ENCODE measurements at places on chromosomes 2 and 18. TPM values are rescaled to one million over a fixed set of nuclear protein-coding genes. Genes with fewer than 3 reads are reported as not detected.
A peak's percentile ranks its signal among the peaks of the same experiment; 100 is the strongest.

GPR39 gene
- 0.42 TPM for total RNA-seq

LRATD1 gene
- total RNA-seq, result not detected

MAPK4 gene
- not detected for total RNA-seq

UBXN4 gene
- 109 TPM for total RNA-seq

DCDC2C gene
- total RNA-seq, result not detected

ACVR1C gene
- total RNA-seq, result 0.08 TPM

RBFA gene
- 26.2 TPM for total RNA-seq

AGXT gene
- total RNA-seq, result not detected

CHCHD5 gene
- 31.4 TPM for total RNA-seq

GRCh38 chr2:223247136-223247535 is 195.1 kb downstream of the KCNE4 start:
- no peak overlapping the region for H3K27ac ChIP-seq
- DNase-seq, result no peak
- no peaks in the 10 kb centered on the region for H3K27me3 ChIP-seq
- H3K4me3 ChIP-seq, result no peak overlapping the region
- H3K36me3 ChIP-seq, result peaks cover 5% of the 10 kb centered on the region

DNA sequence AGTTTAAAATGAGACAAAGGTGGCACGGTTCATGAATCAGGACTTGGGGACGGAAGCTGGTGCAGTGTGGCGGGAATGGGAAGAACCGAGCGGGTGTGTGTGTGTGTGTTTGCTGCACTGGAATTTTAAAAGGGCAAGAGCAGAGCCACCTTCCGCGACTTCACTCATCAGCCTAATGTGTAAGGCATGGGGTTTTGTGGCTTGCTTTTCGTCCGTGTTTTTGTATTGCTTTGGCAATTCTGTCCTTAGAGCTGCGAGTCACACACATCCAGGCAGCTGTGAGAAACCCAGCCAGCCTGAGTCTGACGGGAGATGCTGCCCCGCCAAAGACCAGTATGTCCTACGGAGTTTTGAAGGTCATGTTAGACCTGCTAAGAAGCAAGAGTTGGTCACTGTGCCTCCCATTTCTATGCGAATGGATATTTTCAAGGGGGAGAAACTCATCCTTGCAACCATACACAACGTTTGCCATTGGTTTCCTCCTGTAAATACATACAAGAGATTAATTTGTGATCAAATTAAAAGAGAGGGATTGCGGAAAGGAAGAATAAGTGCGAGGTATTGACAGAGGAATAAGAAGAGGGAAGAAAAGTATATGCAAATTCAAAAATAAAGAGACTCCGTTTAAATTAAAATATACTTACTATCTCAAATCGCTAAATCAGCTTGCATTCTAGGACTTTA is 665 bp upstream of the CACNB4 start:
- H3K27me3 ChIP-seq, result peaks cover 37% of the 10 kb centered on the region
- no peak for DNase-seq
- H3K27ac ChIP-seq, result no peak overlapping the region
- H3K4me1 ChIP-seq, result peaks cover 17% of the 10 kb centered on the region
- H3K4me3 ChIP-seq, result peak overlapping the region; percentile 87
- H3K36me3 ChIP-seq, result no peaks in the 10 kb centered on the region

DNA sequence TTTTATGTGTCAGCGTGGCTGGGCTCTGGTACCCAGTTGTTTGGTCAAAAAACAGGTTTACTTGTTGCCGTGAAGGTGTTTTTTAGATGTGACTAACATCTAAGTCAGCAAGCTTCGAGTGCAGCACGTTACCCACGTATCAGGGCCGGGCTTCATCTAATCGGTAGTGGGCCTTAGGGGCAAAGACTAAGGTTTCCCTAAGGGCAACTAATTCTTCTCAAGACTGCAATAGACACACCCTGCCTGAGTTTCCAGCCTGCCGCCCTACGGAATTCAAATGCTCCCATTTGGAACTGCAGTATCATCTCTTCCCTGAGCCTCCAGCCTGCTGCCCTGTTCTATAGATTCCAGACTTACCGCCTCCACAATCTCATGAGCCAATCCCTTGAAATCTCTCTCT is 27.7 kb downstream of the FHL2 start:
- H3K4me1 ChIP-seq, result peaks cover 52% of the 10 kb centered on the region
- H3K27me3 ChIP-seq, result no peaks in the 10 kb centered on the region
- no peak for DNase-seq
- peak overlapping the region; percentile 32 for H3K27ac ChIP-seq
- H3K36me3 ChIP-seq, result peaks cover 68% of the 10 kb centered on the region

DNA sequence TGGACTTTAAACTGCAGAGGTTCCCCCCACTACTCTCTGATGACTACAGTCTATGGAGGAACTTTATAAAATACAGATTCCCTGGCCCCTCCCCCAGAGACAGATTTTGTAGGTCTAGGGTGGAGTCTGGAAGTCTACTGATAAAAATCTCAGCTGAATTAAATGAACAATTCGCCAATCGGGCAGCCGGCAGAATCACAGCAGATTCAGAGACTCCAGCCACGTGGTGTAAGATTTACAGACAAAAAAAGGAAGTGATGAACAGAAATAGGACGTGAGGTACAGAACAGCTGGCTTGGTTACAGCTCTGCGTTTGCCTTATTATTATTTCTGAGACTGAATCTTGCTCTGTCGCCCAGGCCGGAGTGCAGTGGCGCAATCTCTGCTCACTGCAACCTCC is 21.4 kb upstream of the MTA3 start:
- DNase-seq, result no peak
- no peak overlapping the region for H3K27ac ChIP-seq
- no peaks in the 10 kb centered on the region for H3K27me3 ChIP-seq
- no peaks in the 10 kb centered on the region for H3K4me1 ChIP-seq
- no peak overlapping the region for H3K4me3 ChIP-seq
- H3K36me3 ChIP-seq, result no peaks in the 10 kb centered on the region

DNA sequence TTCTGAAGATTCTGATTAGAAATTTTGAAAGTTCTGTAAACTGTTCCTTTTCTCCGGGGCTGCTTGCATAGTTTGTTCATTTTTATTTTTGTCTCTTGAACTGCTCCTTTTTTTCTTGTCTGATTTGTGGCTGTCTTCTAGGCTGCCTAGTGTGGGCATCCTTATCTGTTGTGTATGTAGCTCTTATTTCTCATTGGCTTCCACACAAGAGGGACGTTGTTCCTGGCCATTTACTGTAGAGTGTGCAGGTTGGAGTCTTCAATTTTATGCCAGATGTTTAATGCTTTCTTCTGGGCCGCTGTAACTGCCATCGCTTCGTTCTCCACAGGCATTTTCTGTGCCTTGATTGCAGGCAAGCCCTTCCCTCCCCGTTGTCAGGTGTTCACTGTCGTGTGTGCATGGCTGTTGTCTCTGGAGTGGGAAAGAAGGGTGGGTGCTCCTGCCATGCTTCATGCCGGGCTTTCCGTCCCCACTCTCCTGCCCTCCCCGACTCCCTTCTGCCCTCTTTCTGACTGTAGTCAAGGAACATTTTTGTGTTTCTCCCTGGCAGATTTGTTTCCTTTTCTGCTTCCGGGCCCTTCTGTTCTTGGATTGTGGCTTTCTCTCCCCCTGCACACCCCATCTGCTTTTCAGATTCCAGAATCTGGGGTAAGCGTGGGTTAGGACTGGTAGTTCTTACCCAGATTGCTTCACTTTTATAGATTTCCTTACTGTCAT is 15.5 kb downstream of the CEP192 start:
- DNase-seq, result no peak
- H3K4me1 ChIP-seq, result no peaks in the 10 kb centered on the region
- no peak overlapping the region for H3K4me3 ChIP-seq
- H3K27ac ChIP-seq, result no peak overlapping the region
- H3K36me3 ChIP-seq, result peaks cover 16% of the 10 kb centered on the region
- H3K27me3 ChIP-seq, result no peaks in the 10 kb centered on the region

DNA sequence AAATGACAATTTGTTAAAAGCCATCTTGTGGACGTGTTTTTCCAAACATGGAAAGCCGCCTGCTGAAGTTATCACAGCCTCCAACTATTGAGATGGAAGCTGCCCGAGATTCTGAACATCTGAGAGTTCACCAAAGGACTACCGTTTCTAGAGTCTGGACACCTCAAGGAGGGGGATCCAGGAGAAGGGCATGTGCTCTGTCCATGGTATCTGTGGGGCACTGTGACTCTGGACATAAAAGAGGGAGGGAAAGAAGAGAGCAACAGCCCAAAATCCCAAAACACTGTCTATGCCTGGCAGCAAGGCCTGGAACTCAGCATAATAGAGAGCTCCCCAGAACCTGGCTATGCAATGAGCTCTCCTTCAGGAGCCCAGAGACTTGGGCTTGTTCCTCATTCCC is 319.9 kb downstream of the EN1 start:
- no peak overlapping the region for H3K4me3 ChIP-seq
- no peak overlapping the region for H3K27ac ChIP-seq
- no peaks in the 10 kb centered on the region for H3K4me1 ChIP-seq
- no peaks in the 10 kb centered on the region for H3K36me3 ChIP-seq

DNA sequence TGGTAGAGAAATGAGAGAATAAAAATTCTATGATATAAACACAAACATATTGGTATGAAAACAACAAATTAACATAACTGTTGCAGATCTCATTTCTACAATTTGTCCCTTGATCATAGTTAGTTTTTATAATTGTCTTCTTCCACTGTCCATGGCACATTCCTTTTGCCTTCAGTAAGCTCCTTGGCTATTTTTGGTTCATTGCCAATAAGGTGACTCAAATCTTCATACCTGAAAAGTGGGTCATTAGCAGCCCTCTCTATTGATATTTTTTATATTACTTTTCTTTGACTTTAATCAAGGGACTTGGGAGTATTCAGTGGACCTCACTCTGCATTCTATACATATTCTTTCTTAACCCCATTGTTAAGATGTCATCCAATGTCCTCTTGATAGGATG is 552.9 kb downstream of the TDRD15 start:
- no peak overlapping the region for H3K27ac ChIP-seq
- H3K4me3 ChIP-seq, result no peak overlapping the region
- no peak for DNase-seq
- H3K36me3 ChIP-seq, result no peaks in the 10 kb centered on the region

DNA sequence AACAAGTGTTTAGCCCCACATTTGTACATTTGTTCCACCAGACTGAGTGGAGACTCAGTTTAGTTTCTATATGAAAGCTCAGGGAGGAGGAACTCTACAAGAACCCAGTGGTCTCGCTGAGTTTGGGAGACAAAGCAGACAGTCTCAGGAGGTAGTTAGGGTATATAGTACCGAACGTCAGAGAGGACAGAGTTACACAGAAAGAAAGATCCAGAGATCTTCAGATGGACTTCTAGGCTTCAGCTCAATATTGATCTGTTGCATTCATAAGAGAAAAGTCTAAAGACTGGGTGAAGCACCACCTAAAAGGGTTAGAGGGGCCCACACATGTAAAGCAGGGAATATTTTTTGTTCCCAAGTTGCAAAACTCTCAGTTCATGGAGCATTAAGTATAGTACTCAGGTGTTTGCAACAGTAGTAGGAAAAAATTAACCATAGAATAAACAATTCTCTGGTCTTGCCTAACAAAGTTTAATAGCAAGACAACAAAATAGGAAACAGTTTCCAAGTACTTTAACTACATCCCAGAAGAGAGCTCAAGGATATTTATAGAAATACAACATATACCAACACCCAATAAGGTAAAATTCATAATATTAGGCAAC is 4.2 kb downstream of the TFPI start:
- peak overlapping the region; percentile 90 for H3K27ac ChIP-seq
- no peak for DNase-seq
- H3K4me1 ChIP-seq, result peaks cover 70% of the 10 kb centered on the region
- H3K27me3 ChIP-seq, result no peaks in the 10 kb centered on the region
- H3K4me3 ChIP-seq, result peak overlapping the region; percentile 81
- H3K36me3 ChIP-seq, result peaks cover 24% of the 10 kb centered on the region

- no peaks in the 10 kb centered on the region for H3K36me3 ChIP-seq
- no peak for DNase-seq
- H3K4me3 ChIP-seq, result no peak overlapping the region
- H3K27ac ChIP-seq, result no peak overlapping the region
These were observed 11.5 kb downstream of the MYL1 start for GRCh38 chr2:210303498-210303897.

GRCh38 chr18:55588870-55589595 is 1.0 kb upstream of the TCF4 start:
- peak overlapping the region; percentile 85 for H3K4me3 ChIP-seq
- DNase-seq, result no peak
- H3K27me3 ChIP-seq, result no peaks in the 10 kb centered on the region

DNA sequence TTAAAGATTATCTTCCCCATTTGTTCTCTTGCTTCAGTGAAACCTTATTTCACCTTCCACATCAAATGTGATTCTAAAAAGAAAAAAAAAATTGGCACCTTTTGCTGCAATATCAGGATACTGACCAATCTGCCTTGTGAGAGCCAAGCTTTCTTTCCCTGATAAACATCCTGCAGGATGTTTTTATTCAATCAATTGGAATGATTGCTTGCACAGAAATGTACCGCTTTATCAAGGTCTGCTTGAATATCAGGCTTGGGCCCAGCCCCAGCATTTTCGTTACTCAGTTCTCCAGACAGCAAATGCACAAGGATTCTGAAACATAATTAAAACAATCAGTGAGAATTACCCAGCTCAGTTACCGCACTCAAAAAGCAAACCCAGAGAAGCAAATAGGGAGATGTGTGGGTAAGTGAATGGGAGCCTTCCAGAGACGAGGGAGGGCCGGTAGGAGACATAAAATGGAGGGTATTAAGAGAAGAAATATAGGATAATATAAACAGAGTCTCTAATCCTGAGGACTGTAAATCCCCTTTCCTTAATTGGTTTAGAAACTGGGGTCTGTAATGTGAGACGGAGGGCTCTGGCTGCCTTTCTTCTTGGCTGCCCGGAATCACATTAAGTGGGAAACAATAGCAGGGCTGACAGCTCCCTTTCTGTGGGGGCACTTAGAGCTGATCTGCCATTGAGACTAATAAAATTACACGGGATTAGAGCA is 291.8 kb downstream of the ICOS start:
- peaks cover 67% of the 10 kb centered on the region for H3K27me3 ChIP-seq
- no peak for DNase-seq
- no peaks in the 10 kb centered on the region for H3K4me1 ChIP-seq
- no peak overlapping the region for H3K4me3 ChIP-seq

- H3K27me3 ChIP-seq, result peaks cover 8% of the 10 kb centered on the region
- no peak overlapping the region for H3K27ac ChIP-seq
These were observed 165.1 kb upstream of the KCNJ3 start for GRCh38 chr2:154533300-154533940.

DNA sequence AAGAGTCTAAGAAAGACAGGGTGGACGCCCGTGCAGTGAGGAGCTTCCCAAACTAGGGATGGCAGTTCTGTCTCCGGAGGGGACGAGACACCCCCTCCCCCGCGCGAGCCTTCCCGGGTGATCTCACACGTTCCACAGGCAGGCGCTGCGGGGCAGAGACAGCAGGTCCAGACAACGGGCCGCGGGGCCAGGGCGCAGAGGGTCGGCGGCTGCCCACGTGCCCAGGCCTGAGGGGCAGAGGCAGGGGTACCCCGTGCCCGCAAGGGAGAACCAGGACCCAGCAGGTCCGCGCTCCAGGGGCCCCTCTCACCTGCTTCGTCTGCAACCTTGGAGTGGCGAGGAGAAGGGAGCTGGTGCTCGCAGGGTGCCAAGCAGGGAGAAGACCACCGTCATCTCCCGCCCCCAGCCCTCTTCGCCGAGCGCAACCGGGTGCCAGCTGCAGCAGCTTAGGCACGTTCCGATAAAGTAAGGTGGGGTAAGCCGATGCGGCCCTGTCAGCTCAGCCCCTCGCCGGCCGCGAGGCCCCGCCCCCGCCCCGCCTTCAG is at the start of gene GPR155:
Gene GPR155 (minus strand): TSS at position 467 of the 545 bp plus-strand sequence. CDS start 5,073 bp downstream, outside the sequence.
- H3K4me3 ChIP-seq, result peak within 1 kb of the TSS; percentile 89
- H3K4me1 ChIP-seq, result peaks cover 10% of the 10 kb centered on the region
- DNase-seq, result peak; percentile 87
- H3K27ac ChIP-seq, result peak within 1 kb of the TSS; percentile 95
- peaks cover 14% of the 10 kb centered on the region for H3K27me3 ChIP-seq

GRCh38 chr2:69013840-69014821 is 1.2 kb downstream of the ANTXR1 start:
- peaks cover 35% of the 10 kb centered on the region for H3K4me1 ChIP-seq
- peaks cover 3% of the 10 kb centered on the region for H3K36me3 ChIP-seq
- peak overlapping the region; percentile 97 for H3K4me3 ChIP-seq
- peak overlapping the region; percentile 92 for H3K27ac ChIP-seq
